Spleen (tissue), 13 donors: ENCODE measurements at places on chromosomes 5 and 9.

- no peak for DNase-seq
Observed at GRCh38 chr9:107251756-107252322, 31.2 kb upstream of the RAD23B start.

DNA sequence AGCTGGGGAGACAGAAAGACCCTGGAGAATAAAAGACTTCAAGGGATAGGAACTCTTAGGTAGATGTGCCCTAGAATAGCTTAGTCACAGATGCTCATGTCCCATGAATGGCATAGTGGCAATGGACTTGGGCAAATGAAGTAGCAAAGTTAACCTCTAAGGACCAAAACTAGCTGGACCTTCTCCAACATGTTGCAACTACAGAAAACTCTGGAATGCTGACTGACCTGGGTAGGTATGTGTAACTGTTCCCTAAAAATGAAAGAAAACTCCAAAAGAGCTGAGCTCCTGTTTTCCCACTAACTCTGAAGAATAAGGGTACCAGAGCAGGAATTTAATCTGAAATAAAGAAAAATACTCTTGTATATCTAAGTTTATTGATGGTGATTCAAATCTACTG is 12.5 kb upstream of the LPAR1 start:
- no peak for DNase-seq

DNA sequence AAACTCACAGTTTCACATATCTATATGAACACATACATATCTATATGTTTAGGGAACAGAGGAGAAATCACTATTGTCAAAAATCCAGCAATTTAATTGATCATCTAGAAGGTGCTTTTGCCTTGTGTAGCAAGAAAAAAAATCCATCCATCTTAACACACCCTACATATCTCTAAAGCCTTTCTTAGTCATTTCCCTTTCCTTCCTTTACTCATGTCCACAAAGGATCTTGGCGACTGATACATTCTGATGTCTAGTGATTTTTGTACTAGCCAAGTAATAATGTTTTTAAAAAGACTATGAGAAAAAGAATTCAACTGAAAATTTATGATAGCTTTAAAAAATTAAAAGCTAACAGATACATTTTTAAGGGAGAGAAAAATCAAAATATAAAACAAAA is 22.5 kb downstream of the ZDHHC21 start:
- no peak for DNase-seq

- DNase-seq, result peak; percentile 65
Observed at GRCh38 chr5:140966293-140967225, at the start of gene PCDHAC2. TSS of gene PCDHAC2 (plus strand) at chr5:140966476. CDS start at chr5:140966767, 291 bp downstream.

DNA sequence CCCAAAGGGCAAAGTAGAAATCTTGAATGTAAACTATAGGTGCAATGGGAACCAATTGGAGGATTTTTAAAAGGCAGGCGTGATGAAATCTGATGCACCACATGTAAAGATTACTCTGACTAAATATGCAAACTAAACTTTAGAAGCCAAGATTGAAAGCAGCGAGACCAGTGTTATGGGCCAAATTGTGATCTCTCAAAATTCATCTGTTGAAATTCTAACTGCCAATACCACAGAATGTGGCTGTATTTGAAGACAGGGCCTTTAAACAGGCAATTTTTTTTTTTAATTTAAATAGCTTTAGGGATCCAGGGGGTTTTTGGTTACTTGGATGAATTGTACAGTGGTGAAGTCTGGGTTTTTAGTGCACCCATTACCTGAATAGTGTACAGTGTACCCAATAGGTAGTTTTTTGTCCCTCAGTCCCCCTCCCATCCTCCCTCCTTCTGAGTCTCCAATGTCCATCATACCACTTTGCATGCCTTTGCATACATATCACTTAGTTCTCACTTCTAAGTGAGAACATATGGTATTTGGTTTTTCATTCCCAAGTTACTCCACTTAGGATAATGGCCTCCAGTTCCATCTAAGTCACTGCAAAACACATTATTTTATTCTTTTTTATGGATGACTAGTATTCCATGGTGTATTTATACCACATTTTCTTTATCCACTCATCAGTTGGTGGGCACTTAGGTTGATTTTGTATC is 69.7 kb downstream of the DRD1 start:
- no peak for DNase-seq

DNA sequence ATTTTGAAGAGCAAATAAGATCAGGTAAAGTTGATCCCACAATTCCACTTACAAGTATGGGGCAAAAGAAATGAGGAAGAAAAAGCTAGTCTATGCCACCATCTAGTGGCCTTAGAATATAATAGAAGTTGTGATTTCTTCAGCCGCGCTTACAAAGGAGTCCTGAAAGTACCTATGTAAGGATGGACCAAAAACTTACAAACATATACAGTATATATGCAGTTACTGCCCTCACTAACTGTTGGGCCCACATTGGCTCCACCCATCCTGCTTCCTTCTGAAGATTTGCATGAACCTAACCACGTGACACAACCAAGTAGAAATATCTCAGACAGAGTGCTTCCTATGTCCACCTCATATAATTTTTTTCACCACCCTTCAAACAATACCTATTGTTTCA is 11.7 kb upstream of the OR13D1 start:
- DNase-seq, result no peak

DNA sequence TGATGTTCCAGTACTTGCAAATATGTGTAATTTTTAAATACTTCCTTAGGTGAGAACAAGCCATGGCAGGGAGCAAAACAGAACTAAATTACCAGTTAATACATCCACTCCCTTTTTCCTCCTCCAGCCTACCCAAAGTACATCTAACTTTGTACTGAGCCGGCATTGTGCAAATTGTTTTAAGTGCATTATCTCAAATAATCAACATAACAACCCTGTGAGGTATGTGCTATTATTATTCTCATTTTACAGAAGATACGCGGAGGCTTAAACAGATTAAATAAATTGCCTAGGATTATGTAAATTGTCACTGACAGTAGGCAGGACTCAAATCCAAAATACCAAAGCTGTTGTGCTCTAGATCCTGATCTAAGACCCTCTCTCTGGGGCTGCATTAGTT is 55.5 kb upstream of the KLF4 start:
- DNase-seq, result no peak

DNA sequence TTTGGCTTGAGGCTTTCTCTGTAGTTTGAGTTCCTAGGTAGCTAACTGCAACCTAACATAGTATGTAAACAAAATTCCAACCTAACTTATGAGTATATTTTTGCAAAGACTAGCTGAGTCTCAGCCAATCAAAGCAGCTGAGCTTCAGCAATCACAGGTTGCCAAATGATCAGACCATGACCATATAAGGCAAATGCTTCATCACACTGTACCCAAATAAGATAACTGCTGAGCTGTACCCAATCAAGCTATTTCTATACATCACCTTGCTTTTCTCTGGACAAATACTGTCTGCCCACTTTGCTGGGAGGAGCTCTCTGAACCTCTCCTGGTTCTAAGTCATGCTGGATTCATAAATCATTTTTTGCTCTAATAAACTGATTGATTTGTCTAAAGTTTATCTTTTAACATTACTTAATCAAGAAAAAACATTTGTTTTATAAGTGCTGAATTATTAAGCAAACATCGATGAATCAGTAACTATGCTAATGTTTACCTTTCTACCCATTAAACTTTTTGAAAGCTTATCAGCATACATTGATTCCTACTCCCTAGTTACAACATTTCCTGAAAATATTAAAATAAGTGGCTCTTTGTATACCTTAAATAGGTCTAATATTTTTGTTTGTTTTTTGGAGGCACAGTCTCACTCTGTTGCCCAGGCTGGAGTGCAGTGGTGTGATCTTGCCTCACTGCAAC is 129.7 kb upstream of the PCA3 start:
- no peak for DNase-seq

- no peak for DNase-seq
Observed at GRCh38 chr9:36341936-36342577, 58.0 kb downstream of the RNF38 start.

DNA sequence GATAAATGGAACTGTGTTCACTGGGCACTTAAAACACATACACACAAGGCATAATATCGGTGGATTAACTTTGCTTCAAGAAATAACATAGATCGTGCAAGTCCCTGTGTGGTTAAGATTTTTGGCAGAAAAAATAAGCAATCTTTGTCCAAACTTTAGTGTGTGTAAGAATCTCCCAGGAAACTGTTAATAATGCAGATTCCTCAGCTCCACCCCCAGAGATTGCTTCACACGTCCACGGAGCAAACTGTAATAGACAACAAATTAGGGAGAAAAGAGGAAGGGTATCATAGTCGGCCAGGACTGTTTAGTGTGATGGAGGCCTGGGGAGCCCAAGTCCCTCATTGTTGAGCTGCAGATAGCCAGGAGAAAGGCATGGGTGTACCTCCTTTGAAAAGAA is 84.8 kb downstream of the PJA2 start:
- DNase-seq, result no peak

DNA sequence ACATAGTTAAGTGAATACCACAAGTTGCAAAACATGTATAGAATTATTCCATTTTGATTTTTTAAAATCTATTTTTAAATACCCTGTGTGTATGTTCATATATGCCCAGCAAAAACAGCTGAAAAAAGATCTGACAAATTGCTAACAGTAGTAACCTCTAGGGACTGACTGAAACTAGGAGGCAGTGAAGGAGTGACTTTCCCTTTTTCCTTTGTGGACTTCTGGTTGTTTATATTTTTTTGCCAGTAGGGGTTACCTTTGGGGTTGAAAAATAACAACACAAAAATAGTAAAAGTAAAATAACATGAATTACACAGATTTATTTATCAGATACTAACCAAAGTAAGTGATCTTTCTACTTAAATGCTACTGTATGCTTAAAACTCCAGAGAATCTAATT is 2.9 kb downstream of the MEGF9 start:
- DNase-seq, result no peak

GRCh38 chr5:150286820-150287219 is 2.8 kb downstream of the CAMK2A start:
- peak; percentile 40 for DNase-seq

DNA sequence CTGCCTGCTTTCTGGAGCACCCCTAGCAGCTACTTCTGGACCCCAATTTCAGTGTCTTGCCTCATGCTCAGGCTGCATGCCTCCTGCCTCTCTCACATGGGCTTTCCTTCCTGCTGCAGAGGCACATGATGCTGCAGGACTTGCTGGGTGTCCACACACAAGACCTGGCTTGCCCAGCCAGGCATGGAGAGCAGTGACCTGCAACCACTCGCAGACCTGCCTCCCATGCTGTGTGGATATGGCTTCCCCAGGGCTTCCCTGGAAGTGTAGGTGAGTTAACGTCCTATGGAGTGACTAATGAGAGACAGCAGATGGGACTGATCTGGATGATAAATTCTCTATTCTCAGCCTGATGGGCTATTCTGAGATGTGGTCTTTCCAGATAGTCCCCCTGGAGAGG is 53.2 kb upstream of the SMIM32 start:
- DNase-seq, result no peak

DNA sequence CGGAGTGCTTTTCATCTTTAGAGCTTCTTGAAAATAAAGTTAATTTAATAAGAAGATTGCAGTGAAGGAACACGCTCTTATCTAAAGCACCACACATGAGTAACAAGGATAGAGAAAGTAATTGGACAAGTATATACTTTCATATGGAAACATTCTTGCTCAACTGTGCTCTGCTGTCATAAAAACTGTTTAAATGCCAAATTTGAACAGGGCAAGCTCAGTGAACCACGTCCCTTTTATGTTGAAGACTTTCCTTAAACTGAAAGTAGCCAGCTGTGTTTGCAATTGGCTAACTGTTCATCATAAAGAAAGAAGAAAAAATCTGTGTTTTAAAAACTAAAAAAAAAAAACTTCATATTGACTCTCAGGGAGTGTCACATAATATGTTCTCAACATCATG is 1610.7 kb upstream of the C9orf72 start:
- no peak for DNase-seq

DNA sequence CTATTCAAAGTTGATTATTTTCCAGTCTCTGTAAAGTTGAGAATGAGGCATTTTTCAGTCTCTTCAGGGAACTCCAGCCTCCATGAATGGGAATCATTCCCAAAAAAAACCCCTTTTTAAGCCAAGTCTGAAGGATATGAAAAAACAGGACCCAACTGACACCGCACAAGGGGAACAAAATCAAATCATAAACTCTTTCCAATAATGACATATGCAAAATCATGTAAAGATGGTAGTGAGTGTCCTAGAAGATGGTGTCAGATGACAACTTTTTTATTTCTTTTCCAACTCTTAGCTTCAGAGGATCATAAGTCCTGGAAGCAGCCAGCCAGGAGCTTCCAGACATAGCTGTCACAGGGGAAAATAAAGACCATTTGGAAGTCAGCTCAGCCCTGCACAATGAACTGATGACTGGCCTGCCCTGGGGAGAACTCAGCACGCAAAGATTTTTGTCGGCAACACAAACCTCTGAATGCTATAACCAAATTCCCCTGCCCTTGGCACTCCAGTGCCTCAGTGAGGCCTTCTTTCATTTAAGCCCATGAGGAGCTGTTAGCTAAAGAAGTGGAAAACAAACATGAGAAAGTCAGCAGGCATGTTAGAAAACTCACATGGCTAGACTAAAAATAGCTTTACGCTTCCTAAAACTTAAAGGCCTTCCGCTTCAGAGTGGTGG is 85.4 kb downstream of the SLC1A3 start:
- DNase-seq, result no peak

DNA sequence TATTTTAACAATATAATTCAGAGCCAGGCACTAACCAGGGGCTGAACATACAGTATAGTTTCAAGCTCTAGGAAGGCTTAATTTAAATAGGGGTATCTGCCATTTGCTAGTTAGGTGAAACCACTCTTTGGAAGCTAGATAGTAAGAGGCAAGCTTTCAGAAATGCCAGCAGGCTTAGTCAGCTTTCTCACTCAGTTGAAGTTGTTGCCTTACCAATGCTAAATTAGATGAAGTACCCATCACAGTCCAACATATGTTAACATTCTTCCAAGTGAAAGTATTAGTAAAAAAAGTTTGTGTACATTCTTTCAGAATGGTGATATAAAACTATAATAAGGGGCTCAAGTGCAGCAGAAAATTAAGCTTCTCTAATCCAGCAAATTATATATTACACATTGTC is 215.0 kb downstream of the CNTLN start:
- no peak for DNase-seq
